ENCODE measurements at places on chromosomes 4 and X.

GRCh38 chr4:185738038-185738552, 73.9 kb downstream of the SORBS2 start:
- DNase-seq = peak; percentile 39

DNA sequence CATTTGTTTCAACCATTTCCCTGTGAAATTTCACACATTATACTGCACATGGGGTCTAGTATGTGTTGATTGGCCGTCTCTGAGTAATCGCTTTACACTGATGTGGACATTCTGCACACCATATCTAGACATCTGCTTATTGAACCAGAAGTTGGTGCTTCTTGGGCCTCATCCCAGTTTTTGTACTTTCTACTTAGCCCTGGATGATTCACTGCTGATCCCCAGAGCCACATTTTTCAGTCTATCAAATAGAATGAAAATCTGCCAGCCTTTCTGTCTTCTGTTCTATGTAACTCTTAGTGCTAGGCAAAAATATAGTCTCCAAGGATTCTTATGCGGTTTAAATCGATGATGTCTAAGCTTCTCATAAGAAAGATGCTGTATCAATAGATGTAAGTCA, 40.5 kb upstream of the RELL1 start:
- peak; percentile 57 for DNase-seq

GRCh38 chrX:143437439-143437838, 79.8 kb downstream of the SPANXN3 start:
- no peak for DNase-seq

GRCh38 chrX:6095469-6095868, 133.2 kb downstream of the NLGN4X start:
- no peak for DNase-seq

DNA sequence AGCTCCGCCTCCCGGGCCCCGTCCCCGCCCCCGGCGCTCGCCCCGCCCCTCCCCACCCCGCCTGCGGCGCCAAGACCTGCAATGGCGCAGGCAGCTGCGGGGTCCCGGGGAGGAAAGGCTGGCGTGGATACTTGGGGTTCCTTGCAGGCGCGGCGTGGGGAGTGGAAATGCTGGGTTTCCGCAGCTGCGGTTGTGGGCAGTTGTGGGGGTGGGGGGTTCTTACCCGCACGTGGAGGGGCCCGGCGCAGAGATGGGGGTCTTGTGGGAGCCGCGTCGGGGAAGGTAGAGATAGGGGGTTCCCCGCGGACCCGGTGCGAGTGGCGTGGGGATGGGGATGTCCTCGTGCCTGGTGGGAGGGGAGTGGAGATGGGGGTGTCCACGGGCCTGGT, 680 bp upstream of the ASMTL start:
- no peak for DNase-seq

DNA sequence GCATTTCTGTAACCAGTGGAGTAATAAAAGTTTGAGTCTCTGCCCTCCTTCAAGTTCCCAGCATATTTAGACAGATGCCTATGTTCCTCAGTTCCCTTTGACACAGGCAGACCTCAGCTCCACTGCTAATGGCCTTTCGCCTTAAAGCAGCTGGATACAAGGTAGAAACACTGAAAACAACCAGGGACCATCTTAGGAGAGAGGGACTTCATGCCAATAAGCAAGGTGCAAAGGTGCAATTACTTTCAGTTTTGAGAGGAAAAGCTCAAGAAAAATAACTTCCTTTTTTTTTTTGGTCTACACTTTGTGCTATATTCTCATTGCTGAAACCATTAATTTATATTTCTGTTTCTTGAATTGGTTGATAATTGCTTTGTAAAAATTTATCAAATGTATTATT, 781.9 kb upstream of the GALNTL6 start:
- no peak for DNase-seq

DNA sequence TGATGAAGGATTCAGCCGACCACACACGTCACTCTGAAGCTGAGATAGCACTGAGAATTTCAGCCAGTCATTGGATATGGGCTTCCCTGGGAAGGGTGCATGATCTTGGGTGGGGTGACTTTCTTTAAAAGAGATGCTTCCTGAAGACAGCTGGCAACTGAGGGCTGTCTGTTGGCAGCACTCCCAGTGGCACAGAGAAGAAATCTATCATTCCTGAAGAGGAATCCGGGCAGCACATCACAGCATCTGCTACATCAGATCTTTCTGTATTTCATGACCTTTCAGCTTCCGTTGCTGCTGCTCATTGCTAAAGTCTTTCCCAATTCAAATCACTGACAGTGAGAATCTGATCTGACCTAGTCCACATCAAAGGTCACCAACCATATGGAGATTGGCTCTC, 193.8 kb upstream of the RBPJ start:
- no peak for DNase-seq

DNA sequence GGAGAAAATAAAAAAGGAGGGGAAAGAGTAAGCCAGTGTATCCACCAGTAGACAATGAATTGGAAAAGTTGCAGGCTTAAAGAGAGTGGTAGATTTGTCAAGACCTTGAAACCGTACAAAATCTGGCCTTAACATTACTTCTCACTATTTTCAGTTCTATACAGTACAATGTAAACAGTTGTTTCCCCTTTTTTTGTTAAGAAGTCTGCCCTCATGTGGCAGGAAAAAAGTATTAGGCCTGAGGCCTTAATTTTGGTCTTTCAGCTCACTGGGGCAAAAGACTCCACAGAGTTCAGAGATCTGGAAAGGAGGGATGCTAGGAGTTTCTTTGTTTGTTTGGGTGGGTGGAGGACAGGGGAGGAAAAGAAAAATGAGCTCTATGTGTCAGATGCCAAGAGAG, 92.8 kb upstream of the CCDC160 start:
- no peak for DNase-seq

DNA sequence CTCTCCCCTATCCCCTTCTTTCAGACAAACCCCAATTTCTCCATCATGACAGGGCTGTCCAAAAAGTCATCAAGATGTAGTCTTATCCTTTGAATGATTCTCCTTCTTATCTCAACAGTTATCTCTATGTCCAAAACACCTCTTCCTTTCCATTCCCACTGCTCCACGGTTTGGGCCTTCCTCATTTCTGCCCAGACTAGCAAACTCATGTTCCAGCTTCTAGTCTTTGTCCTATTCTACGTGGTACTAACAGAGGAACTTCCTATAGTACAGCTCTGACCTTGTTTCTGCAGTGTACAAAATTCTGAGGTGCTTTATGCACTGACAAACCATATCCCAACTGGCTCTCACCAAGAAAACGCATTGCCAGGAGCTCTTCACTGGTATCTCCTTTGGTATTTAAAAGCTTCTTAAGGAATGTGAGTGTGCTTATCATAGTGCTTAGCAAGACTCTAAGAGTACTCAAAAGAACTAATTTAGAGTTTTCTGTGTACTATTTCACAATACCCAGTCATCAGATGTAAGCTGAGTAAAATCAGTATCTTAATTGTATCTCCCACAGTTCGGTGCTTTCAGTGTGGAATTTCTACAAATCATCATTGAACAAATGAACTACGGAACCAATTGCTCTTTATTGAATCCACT, 65.5 kb downstream of the MAML3 start:
- DNase-seq = no peak

DNA sequence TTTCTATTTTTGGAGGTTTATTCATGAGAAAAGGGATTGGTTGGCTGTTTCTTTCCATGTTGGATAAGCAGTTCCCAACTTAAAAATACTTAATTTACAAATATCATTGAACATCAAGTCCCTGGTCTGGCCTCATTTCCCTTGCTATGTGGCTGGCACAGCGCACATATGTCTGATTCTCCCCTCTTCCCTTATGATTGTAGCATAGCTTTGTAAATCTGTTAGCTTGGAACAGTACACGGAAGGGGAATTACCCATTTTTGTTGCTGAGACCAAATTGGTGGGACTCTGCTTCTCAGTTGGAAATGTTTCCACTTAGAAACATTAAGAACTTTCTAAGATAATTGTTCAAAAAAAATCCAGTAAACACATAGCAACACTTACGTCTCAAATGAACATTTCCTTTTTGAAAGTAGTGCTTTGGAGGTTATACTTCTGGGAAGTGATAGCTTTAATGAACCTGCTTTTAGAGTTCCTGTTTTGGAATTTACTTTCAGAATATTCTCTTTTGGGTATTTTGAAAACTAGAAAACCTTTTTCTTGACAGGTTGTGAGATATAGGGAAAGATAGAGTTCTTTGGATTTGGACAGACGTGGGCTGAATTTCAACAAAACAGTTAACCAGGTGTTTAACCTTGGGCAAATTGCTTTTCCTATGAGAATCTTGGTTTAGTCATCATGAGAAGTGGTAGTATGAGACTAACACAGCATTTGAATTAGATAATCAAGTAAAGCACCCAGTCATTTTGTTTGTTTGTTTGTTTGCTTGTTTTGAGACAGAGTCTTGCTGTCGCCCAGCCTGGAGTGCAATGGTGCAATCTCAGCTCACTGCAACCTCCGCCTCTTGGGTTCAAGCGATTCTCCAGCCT, 47.3 kb downstream of the STIM2 start:
- no peak for DNase-seq

DNA sequence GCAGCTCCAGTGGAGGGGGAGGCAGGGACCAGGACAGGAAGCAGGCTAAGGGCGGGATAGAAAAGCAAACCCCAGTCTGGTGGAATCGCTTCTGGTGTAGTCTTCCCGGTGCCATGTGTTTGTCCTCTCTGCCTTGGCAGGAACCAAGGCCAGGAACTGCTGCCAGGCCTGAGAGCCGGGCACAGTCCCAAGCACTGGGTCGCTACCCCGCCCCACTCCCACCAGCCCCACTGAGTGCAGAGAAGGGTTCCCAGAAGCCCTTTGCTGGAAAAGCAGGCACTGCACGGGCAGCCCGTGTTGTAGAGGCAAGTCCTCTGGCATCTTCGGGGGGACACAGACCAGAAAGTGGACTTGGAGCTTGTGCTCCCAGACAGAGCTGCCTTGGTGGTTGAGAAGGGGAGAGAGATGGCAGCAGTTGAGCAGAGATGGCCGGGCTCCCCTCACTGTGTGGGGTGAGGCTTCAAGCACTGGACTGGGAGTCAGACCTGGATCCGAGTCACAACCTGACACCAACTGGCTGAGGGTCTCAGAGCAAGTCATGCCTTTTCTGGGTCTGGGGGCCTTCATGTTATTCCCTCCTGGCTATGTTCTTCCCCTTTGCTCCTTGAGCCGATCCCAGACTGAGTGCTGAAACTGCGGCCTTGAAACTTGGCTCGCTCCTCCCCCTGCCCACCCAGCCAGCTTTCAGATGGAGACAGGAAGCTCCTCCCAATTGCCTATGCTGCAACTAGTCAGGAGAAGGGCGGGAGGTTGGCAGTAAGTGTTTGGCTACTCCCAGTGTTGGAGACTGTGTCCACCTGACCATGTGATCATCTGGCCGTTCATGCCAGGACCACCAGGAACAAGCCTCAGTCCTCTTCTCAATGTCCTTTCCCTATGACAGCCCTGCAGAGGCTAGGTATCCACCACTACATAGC, 59.7 kb upstream of the MTM1 start:
- no peak for DNase-seq

DNA sequence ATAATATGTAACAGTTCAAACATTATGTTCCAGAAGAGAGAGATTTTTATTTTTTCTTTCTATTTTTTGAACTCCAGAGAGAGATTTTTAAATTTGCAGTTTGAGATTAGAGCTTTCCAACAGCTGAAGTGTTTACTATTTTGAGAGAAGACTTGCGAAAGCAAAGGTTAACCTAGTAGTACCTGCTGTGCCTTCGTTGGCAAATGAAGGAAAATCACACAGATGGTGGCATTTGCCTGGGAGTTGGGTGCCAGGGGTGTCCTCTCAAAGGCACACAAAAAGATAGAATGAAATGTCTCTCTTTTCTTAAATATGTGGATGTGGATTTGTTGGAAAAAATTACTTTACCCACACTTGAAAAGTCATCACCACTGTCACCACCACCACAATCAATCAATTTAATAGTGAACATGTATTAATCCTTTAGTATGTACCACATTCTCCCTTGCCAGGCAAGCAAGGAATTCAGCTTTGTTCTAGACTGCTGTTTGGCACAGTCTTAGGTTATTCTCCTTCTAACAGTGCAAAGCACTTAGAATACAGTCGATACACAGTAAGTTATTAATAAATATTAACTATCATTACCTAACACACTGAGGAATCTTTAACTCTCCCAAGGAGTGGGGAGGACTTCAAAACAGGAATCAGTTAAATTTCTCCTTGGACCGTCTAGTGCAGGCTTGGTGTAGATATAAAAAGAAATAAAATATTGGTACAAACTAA, 838.2 kb upstream of the FTHL17 start:
- DNase-seq = no peak

DNA sequence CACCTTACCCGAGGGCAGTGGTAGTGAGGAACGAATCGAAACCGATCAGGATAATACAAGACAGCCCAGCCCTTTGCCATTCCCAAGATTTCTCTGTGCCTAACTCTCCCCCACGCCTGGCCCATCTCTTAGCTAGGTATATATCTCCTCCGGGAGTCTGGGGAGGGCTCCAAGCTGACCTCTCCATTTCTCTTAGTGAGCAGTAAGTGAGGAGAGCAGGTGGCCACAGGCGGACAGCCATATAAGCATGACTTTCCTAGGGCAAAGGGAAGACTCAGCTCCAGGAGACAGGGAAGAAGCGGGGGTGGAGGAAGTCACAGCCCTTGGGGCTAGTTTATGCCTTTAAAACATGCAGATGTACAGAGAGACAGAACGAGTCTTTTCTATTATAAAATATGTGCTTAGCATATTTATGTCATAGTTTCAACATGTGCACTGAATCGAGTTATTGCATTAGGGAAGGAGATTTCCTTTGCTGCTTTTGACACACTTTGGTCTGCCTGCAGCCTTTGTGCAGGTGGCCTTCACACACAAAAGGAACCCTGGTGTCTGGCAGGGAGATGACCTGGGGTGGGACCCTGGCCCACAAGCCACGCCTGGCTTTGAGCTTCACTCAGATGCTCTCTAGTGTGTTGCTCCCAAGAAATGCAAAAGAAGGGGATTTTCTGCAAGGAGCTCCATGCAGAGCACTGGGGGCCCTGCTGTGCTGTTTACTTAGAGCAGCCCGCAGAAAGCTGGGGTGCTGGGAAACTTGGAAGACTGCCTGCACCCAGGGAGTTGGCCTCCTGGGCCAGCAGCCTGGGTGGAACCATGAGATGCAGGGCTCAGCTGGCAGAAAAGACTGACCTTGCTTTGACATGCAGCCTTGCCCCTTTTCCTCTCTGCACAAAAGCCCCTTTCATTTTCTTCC, 613.3 kb downstream of the BCOR start:
- no peak for DNase-seq

- DNase-seq = no peak
Measured at GRCh38 chr4:1907848-1908525, 36.8 kb downstream of the NSD2 start.

GRCh38 chr4:80413086-80413485, 77.6 kb downstream of the CFAP299 start:
- DNase-seq = no peak

GRCh38 chrX:131895807-131896206, 127.3 kb upstream of the STK26 start:
- no peak for DNase-seq

GRCh38 chr4:147753047-147753446, 21.2 kb downstream of the ARHGAP10 start:
- DNase-seq = no peak

- no peak for DNase-seq
Measured at GRCh38 chrX:50638123-50638522, 167.5 kb upstream of the DGKK start.
